ENCODE measurements at places on chromosomes 7 and 10.

DNA sequence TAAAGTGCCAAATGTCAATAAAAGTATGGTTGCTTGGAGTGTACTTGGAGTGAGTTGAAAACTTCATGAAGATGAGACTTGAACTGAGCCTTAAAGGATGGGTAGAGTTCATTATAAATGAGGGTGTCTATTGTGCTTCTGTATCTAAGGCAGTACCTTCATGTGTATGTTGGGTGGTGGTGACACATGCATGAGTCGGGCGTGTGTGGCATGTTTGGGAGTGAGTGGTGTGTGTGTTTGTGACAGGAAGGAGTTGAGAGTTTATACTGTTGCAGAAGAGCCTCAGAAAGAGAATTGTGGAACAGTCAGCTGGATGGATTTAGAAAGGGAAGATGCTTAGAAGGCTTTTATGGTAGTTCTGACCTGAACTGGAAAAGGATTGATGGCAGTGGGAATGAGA is 6.0 kb upstream of the ZRANB1 start:
- no peaks in the 10 kb centered on the region for H3K4me1 ChIP-seq
- no peaks in the 10 kb centered on the region for H3K27me3 ChIP-seq
- no peak for DNase-seq
- no peak overlapping the region for H3K27ac ChIP-seq
- no peak overlapping the region for H3K4me3 ChIP-seq
- H3K36me3 ChIP-seq, result peaks cover 9% of the 10 kb centered on the region

DNA sequence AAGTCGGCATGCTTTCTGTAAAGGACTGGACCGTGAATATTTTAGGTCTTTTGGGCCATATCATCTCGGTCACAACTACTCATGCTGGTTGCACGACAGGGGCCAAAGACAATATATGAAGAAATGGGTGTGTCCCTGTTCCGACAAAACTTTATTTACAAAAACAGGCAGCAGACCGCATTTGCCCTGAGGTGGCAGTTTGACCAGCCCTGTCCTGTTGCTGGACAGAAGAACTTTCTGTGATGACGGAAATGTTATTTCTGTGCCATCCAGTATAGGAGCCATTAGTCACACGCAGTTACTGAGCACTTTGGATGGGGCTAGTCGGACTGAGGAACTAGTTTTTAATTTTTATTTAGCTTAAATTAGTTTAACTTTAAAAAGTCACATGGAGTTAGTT is 112.8 kb upstream of the CARD11 start:
- H3K27me3 ChIP-seq, result no peaks in the 10 kb centered on the region
- no peaks in the 10 kb centered on the region for H3K36me3 ChIP-seq
- no peak overlapping the region for H3K4me3 ChIP-seq
- no peak for DNase-seq

DNA sequence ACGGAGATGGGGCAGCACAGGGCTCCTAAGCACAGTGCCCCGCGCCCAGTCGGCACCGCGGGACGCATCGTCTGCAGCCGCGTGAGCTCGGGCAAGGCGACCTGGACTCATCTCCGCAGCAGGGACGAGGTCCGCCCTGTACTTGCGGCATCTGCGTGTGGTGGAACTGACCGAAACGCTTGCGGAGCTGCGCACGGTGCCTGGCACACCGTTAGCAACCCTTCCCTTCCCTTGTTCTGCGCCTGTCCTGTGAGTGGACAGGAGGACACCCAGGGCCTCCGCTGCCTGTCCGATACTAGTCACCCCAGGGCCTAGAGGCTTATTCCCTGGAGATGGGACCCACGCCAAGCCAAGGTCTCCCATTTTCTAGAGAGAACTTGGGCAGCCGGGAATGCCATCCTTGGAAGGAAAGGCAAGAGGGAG is 98.5 kb downstream of the WDR11 start:
- H3K4me1 ChIP-seq, result no peaks in the 10 kb centered on the region
- DNase-seq, result peak; percentile 52
- peaks cover 10% of the 10 kb centered on the region for H3K27me3 ChIP-seq
- no peak overlapping the region for H3K27ac ChIP-seq
- peak overlapping the region; percentile 75 for H3K4me3 ChIP-seq

DNA sequence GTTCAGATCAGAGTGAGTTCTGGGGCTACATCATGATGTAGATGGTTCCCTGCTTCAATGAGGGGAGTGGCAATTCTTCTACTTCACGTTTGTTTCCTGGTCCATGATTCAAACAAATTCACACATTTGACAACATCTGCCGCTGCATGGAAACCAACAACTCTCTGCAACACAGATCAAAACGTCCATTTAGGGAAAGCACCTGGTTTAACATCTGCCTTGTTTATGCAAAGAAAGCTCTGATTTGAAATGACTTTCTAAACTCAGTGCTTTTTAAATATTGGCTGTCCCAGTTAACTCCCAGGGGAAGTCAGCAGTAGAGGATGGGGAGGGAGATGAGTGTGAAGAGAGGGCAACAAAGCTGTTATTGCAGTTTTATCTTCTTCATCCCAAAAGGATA is 93.8 kb downstream of the GAD2 start:
- DNase-seq, result no peak
- no peak overlapping the region for H3K27ac ChIP-seq
- H3K4me3 ChIP-seq, result no peak overlapping the region
- H3K36me3 ChIP-seq, result no peaks in the 10 kb centered on the region
- H3K27me3 ChIP-seq, result no peaks in the 10 kb centered on the region
- no peaks in the 10 kb centered on the region for H3K4me1 ChIP-seq

DNA sequence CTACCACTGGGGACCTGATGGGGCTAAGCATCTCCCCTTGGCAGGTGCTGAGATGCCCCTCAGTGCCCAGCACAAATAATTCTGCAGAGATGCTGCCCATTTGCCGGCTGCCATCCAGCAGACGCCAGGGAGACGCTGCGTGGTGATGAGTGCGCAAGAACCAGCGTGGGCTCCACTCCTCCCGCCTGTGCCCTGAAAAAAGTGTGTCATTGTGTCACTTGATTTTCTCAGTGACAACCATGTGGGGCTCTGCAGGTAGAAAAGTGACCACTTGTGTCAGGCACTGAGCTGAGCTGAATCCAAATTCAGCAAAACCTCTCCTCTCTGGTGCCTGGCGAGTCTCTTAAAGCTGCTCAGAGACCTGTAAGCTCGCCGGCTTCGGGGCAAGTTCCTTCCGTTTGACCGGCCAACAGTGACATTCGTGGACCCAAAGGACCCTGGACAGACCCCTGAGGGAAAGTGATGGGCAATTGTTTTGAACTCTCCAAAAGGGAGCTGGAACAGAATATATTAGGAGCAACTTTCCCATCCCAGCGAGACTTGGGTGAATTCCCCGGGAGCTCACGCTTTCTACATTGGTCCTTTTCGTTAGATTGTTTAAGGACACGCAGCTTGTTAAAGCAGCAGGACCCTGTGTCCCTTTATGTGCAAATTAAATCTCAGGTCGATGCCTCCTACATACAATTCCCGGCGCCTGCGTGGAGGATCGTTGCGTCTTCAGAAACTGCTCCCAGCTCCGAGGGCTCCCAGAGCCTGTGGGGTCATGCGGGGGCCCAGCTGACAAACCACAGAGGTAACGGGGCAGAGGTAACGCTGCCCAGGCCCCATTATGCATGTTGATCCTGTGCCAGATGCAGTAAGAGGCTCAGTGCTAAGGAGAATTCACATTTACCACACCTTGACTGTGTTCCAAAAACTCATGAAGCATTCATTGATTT is 332.7 kb downstream of the ADARB2 start:
- no peak for DNase-seq
- H3K4me3 ChIP-seq, result no peak overlapping the region
- H3K4me1 ChIP-seq, result no peaks in the 10 kb centered on the region
- no peaks in the 10 kb centered on the region for H3K36me3 ChIP-seq
- no peaks in the 10 kb centered on the region for H3K27me3 ChIP-seq
- no peak overlapping the region for H3K27ac ChIP-seq

DNA sequence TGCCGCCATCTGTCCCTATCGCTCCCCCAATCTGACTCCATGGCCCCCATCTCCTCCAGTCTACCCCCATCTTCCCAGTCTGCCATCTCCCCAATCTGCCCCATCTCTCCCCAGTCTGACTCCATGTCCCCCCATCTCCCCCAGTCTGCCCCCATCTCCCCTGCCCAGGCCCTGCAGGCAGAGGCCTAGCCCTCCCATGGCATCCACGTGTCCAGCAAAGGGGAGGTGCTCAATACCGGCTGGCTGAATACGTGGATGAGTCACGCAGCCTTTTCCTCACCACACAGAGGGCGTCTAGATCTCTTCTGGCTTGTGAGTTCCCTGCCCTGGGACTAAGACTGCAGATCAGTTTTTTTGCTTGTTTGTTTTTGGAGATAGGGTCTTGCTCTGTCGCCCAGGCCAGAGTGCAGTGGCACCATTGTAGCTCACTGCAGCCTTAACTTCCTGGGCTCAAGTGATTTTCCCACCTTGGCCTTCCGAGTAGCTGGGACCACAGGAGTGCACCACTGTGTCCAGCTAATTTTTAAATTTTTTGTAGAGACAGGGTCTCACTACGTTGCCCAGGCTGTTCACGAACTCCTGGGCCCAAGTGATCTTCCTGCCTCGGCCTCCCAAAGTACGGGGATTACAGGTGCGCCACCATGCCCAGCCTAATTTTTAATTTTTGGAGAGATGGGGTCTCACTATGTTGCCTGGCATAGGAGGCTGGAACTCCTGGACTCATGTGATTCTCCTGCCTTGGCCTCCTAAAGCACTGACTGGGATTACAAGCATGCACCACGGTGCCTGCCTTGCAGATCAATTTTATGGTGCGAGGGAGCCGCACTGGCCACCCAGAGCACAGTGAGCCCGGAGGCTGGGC is 15.3 kb upstream of the GPR146 start:
- peaks cover 3% of the 10 kb centered on the region for H3K36me3 ChIP-seq
- H3K4me1 ChIP-seq, result no peaks in the 10 kb centered on the region
- no peak overlapping the region for H3K27ac ChIP-seq
- no peaks in the 10 kb centered on the region for H3K27me3 ChIP-seq
- H3K4me3 ChIP-seq, result peak overlapping the region; percentile 25

DNA sequence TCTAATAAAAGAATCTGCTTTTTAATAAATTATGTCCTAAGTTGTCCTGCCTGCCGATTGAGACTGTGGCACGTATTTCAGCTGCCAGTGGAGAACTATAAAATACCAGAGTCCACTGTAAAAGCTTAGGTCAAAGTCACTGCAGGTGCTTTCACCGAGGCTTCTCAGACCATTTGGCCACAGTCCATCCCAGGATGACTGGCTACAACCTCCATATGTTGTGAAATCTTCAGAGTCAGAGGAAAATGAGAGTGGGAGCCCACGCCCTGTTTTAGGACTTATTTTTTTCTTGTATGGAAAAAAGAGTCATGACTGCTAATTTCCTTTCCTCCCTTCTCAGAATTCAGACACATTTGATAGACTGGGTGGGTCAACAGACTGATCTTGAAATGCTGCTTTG is 182.9 kb downstream of the ANK3 start:
- no peak for DNase-seq
- no peak overlapping the region for H3K4me3 ChIP-seq
- H3K27ac ChIP-seq, result no peak overlapping the region
- H3K36me3 ChIP-seq, result no peaks in the 10 kb centered on the region
- H3K27me3 ChIP-seq, result no peaks in the 10 kb centered on the region
